ENCODE measurements at places on chromosomes 13 and 19.
A peak's percentile ranks its signal among the peaks of the same experiment; 100 is the strongest.

DNA sequence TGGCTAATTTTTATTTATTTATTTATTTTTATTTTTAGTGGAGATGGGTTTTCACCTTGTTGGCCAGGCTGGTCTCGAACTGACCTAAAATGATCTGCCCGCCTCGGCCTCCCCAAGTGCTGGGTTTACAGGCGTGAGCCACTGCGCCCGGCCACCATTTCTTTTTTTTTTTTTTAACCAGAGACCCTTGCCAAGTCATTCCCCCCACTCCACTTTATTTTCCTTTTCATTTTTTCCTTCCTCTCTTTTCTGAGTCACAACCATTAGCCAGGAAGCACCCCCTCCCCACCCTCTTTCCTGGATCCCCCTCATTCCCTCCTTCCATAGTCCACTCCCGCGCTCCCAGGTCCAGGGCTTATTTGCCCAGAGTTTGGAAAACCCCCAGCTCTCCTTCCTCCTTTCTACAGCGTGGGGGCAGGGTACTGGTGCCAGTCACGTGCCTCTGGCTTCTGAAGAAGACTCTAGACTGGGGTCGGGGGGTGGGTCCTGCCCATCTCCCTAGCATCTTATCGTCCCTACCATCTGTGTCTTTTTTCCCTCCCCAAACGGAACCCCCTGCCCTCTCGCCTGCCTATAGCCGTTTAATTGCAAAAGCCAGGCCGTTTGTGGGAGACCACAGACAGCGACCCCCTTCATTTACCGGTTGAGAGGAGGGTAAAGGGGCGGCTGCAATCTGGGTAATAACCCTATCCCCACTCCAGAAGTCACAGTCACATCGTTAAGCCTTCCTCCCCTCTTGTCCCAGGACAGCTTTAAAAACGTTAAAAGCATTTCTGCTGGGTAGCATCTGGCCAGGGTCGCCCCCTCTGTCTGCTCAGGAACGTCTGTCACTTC lies 1.1 kb upstream of the CALR start:
- DNase-seq, result peak; percentile 60

GRCh38 chr19:17021793-17022590 lies 4.6 kb downstream of the CPAMD8 start:
- no peak for DNase-seq

DNA sequence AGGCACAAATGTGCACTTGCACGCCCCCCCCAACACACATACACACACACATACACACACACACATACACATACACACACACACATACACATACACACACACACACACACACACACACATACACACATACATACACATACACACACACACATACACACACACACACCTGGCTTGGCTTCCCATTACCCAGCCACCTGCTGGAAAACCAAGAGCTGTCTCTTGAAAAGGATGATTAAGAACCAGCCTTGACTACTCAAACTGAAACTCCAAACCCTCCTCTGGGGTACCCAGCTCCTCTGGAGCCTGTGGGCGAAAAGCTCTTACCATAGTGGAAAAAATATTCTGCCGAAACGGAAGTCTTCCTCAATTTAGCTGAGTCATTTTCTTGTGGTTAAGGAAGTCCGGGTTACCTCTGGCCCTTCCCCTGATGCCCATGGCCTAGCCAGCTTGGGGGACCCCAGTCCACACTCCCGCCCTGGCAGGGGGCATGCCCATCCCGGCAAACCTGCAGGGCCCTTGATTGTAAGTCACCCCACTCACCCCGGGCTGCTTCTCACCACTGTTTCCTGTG lies 21.9 kb downstream of the CEBPA start:
- no peak for DNase-seq

DNA sequence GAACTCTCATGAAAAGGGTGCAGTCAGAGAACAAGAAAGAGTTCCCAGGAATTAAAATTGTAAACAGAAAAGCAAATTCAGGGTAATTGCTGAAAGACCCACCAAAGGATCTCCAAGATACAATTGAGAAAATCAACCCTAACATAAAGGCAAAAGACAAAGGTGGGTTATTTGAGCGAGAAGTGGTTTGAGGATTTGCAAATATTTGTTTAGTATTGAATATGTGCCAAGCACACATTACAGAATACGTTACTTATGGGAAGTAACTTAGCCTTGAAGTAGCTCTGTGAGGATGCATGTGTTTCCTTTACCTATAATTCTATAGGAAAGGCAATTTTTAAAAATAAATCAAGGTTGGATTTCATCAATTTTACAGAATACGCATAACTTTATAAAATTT lies 10.0 kb upstream of the CEACAM21 start:
- DNase-seq, result no peak

DNA sequence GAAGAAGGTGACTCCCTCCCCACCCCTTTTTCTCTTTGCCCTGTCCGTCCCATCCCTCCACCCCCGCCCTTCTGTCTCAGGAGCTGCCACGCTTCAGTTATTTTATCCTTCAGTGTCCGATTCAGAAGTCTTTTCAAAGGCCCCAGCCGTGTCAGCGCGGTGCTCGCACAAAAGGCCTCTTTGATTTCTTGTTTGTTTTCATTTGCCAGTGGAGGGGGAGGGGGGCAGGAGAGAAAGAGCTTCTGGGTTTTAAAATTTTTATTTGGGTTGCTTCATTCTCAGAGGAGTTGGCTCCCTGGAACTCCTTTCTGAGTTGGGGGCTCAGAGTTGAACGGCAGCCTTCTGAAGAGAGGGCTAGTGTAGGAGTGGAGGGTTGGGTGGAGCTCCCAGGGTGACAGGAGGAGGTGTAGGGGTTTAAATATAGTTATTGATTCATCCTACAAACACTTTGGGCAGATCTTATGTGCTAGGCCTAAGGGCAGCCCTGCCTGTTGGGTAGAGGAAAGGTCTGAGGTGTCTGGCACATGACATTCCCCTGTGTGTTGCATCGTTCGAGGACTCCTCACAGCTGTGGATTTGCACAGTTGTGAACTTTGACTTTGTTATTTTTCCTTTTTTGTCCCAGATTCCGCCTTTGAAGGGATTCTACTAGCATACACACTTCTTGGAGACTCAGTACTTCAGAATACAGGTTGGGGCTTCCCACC lies 36.8 kb downstream of the NFIX start:
- peak; percentile 64 for DNase-seq

DNA sequence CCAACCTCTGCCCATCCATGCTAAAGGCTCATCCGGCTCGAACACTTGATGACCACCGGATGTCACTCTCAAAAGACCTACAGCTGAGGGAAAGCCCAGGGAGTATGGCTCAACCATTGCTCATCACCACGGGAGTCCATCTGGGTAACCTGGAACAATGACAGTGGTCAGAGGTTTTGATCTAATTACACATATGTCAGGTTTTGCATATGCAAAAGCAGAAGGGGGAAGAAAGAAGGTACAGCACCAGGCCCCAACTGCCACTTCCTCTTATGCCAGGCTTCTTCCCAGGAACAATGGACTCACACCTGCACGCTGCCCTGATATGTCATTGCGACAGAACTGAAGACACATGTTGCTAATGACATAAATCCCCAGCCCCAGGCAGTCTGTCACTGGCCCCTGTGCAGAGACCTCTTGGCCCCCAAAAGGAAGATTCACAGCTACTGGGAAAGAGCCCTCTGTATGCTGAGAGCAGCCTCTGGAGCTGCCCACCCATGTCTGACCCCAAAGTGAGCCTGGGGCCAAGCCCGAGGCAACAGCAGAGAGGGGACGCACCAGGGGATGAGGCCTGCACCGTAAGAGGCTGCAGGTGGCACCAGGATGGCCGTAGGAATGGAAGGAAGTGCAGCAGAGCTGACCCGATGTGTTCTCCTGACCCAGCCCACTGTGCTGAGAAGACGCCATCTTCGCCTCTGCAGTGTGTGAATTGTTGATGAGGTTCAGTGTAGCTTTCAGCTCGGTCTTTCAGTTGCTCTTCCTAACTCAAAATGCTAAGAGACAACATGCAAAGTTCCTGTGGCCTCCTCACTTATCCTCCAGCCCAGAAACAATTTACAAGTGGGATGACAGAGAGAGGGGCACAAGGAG lies 26.3 kb downstream of the EPS15L1 start:
- DNase-seq, result no peak

DNA sequence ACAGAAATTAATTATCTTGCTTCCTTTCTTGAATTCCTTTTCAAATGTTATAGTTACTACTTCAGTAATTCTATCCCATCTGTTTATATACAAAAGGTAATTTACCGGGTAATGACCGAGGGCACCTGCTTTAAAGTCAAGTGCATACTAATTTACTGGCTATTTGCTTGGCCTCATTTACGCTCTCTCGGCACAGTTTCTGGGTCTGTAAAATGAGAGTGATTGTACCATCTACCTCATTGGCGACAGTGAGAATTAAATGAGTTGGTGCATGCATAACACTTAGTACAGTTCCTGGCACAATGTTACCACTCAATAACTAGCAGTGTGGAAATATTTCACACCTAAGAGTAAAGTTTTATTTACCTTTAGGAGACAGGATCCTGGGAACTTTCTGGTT lies 111.6 kb downstream of the GGACT start:
- no peak for DNase-seq

- DNase-seq, result no peak
Observed at GRCh38 chr19:14977128-14977527, 2.5 kb downstream of the SLC1A6 start.
